A549 treated with Hydrocortisone at 1 μM for 4 hours (cell line): ENCODE measurements at places on chromosomes 2 and 18. TPM values are rescaled to one million over a fixed set of nuclear protein-coding genes. Genes with fewer than 3 reads are reported as not detected.

Gene IL1R2
- total RNA-seq, result 0.92 to 1.5 TPM (median 1.1 TPM) in 5 replicates

Gene COX5B
- total RNA-seq, result 206 to 338 TPM (median 315 TPM) in 5 replicates

Gene SEMA4C
- total RNA-seq, result 14.3 to 19.9 TPM (median 18.6 TPM) in 5 replicates

Gene PRKCE
- total RNA-seq, result 8.0 to 10.4 TPM (median 9.7 TPM) in 5 replicates

Gene PCARE
- not detected in 5 replicates for total RNA-seq

Gene TRIM43
- 0.07 to 0.15 TPM (median 0.08 TPM) in 3 of 5 replicates, not detected in the others for total RNA-seq

Gene ADD2
- 18.8 to 28.6 TPM (median 25.3 TPM) in 5 replicates for total RNA-seq

Gene KLHL29
- 4.5 to 7.1 TPM (median 6.2 TPM) in 5 replicates for total RNA-seq

Gene MALL
- total RNA-seq, result 136 to 171 TPM (median 143 TPM) in 5 replicates

Gene GALNT3
- 0.06 TPM in 1 of 5 replicates, not detected in the others for total RNA-seq
